ENCODE measurements at places on chromosomes 11 and 22. TPM values are rescaled to one million over a fixed set of nuclear protein-coding genes. Genes with fewer than 3 reads are reported as not detected.

Gene MUC2
- not detected for total RNA-seq

Gene DERL3
- total RNA-seq = 0.59 TPM

Gene HBG1
- not detected for total RNA-seq

Gene TSKU
- total RNA-seq = 92.3 TPM

Gene IRAG1
- not detected for total RNA-seq

Gene VSIG10L2
- not detected for total RNA-seq

GRCh38 chr11:75475767-75476650 is 43.0 kb upstream of the KLHL35 start:
- no peak for DNase-seq

- no peak for DNase-seq
Observed at GRCh38 chr22:39946503-39947219, 13.5 kb upstream of the TMA7B start.

DNA sequence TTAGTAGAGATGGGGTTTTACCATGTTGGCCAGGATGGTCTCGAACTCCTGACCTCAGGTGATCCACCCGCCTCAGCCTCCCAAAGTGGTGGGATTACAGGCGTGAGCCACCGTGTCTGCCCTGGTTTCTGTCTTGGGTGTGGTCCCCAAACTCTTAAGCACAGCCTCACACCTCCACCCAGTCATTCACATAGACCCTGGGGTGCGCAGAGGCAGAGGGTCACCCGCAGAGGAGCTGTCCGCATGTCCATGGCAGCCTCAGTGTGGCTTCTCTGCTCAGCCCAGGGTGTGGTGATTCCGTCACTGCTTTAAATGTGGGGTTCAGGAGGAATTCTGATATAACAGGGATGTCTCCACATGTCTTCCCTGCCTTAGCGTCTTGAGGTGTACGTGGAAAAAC is 48.5 kb upstream of the PRODH start:
- DNase-seq = no peak

GRCh38 chr11:122755941-122756340 is 82.4 kb upstream of the CRTAM start:
- no peak for DNase-seq

GRCh38 chr11:73555615-73556014 is 42.3 kb downstream of the FAM168A start:
- no peak for DNase-seq

- no peak for DNase-seq
Observed at GRCh38 chr11:33445761-33446161, 188.6 kb downstream of the HIPK3 start.

DNA sequence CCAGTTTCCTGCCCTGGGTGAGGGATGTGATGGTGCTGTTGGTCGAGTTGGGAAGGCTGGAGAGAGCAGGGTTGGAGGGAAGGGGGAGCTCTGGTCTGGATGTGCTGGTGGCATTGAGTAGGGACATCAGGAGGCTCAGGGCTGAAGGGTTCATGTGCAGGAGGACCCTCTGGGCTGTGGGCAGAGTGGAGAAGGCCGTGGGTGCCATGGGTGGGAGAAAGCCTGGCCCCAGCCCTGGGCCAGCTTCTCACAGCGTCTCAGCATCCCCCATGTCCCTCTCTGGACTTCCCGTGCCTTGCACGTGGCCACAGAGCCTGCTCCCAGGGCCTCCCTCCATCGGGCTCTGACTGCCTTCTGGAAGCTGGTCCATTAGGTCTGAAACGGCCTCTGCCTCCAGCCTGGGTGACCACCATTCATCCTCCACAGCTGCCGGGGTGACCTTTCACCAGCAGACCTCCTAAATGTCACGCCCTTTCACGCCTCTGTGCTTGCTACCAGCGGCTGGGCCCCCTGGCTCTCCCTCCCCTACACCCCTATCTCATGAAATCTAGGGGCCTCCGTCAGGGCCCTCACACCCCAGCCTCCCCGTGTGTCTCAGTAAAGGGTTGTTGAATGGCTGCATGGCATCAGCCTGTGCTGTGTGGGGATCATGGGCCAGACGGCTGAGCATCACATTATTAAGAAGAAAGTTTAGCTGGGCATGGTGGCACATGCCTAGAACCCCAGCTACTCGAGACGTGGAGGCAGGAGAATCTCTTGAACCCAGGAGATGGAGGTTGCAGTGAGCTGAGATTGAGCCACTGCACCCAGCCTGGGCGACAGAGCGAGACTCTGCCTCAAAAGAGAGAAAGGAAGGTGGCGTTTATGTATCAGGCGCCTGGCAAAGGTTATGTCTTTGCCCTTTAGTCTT is 25.5 kb downstream of the MYO7A start:
- no peak for DNase-seq

DNA sequence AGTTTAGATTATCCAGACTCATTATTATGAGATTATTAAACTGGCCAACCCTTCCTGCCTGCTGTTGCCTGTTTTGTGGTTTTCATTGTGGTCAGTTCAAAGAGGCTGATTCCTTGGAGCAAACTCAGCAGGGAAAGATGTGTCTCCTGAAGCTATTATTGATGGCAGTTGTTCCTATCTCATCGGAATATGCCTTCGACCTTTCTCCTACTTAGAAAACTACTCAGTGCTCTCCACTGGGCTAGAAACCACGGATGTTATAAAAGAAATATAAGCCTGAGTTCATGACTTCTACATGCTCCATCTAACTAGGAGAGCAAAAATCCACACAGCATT is 80.2 kb upstream of the NAV2 start:
- no peak for DNase-seq

- DNase-seq = peak; percentile 68
Observed at GRCh38 chr11:35617687-35618496, at the start of gene FJX1. FJX1 (plus strand) TSS chr11:35618460; CDS start chr11:35618637, 177 bp downstream.

DNA sequence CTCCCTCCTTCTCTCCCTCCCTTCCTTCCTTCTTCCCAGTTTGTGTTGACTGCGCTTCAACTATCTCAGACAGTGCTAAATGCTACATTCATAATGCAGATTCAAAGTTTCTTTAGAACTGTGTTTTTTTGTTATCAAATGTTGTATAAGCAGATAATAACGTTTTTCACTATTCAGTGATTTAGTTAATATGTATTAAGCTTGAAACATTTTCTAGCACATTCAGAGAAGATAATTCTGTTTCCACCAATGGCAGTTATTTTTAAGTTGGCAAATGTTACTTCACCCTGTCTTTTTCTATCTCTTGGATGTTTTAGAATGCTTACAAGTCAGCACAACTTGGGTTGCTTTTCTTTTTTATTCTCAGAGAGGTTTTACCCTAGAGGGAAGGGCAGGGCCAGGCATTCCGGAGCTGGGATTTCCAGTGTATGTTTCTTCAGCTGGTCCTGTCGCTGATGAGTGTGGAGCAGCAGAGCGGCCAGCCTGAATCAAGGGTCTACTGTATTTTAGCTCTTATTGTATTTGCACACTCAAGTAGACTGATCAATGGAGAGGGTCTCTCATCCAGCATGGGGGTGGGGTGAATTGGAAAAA is 162.3 kb upstream of the ARHGAP20 start:
- no peak for DNase-seq

GRCh38 chr22:37141476-37141875 is 8.2 kb downstream of the IL2RB start:
- DNase-seq = no peak

Data from NCI-H460 (cell line).